ENCODE measurements at places on chromosomes 5 and 9.

GRCh38 chr9:86413971-86414880, 60.0 kb upstream of the TUT7 start:
- no peak for DNase-seq

GRCh38 chr9:96214635-96215034, 87.3 kb downstream of the HSD17B3 start:
- DNase-seq, result no peak

DNA sequence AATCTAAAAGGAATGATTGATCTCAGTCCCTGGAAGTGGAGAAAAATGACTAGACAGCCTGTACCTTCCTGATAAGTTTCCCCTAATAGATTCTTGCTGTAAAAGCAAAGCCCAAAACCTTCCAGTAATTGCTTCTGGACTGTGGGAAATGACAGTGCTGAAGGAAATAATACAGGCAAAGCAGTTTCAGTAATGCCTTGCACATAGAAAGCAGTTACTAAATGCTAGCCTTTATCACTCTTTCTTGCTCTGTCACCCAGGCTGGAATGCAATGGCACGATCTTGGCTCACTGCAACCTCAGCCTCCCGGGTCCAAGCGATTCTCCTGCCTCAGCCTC, 50.3 kb downstream of the MAP1B start:
- no peak for DNase-seq

DNA sequence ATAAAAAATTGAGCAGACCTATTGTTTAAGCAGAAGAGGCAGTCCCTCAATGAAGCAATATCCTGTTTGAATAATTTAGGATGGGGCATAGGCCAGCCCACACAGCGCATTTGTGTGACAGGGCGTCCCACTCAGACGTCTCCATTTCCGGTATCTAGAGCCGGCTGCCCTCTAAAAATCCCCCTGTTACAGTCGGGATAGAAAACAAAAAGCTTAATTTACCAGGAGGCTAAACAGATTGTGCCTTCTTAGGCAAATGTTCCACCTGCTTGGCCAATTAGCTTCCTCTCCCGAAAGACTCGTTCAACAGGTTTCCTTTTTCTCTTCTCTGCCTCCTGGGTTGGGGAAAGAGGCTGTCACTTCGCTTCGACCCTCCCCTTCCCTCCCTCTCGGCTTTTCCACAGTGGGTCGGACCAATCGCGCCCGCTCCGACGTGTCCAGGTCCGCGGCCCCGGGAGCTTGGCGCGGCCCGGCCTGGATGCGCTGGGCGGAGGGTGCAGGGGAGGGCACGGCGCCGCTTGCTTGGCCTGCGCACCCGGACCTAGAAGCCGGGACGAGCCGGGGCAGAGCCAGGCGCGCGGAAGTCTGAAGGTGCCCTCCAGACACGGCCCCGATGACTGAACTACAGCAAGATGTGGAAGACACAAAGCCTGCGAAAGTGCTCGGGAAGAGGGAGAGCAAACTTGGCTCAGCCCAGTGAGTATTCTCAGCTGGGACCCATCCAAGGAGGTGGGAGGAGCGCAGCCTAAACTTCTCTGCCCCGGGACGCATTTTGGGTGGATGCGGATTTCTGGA, at the start of gene GRAMD2B:
Gene GRAMD2B, plus strand, starts transcription at position 416 of the 795 bp plus-strand sequence. Its CDS starts 198 bp downstream, at position 614.
- DNase-seq, result peak; percentile 35
